ENCODE measurements at places on chromosomes 16 and 17. TPM values are rescaled to one million over a fixed set of nuclear protein-coding genes. Genes with fewer than 3 reads are reported as not detected.

GRCh38 chr17:9098242-9098825 lies 77.0 kb downstream of the NTN1 start:
- no peak for DNase-seq
- H3K4me1 ChIP-seq = no peaks in the 10 kb centered on the region
- H3K4me3 ChIP-seq = no peak overlapping the region
- no peaks in the 10 kb centered on the region for H3K27me3 ChIP-seq
- peaks cover 3% of the 10 kb centered on the region for H3K36me3 ChIP-seq

- no peak overlapping the region for H3K27ac ChIP-seq
- peaks cover 25% of the 10 kb centered on the region for H3K36me3 ChIP-seq
- no peaks in the 10 kb centered on the region for H3K27me3 ChIP-seq
- H3K4me1 ChIP-seq = no peaks in the 10 kb centered on the region
- H3K4me3 ChIP-seq = no peak overlapping the region
Measured at GRCh38 chr16:2686912-2687507, 4.7 kb downstream of the KCTD5 start.

DNA sequence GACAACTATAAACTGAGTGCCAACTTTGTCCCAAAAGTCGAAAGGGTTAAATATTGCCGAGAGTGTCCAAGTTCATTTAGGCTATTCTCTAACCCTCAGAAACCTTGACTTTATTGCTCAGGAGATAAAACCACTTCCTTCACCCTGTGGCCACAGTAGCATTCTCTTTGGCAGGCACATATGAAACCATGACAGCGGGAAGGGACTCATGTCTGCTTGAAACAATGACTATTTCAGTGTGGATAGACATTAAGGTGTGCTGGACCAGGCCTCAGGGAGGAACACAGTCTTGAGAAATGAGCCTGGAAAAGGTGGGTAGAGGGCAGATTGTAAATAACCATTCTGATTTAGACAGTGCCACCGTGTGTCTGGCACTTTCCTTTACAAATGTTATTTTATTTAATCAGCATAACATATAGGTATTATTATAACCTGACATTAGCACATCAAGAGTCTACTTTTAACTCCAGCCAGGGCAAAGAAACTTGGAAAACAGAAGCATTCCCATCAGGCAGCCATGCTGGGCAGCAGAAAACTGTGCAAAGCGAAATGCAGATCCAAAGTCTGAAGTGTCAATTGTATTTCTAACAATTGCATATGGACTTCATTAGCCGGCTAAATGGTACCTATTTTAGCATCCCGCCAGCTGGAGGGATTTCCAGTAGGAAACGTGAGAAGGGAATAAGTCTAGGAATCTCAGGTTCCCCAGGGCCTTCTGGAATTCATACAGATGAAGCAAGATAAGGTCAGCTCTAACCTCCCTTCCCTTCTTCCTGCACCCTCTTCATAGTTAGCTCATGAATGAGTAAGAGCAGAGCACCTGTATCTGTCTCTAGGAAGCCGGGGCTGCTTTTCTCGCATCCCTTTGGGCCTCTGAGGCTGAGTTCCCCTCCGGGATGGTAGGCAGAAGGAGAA lies 212.8 kb upstream of the ELAC2 start:
- no peak for DNase-seq
- H3K27ac ChIP-seq = no peak overlapping the region
- H3K4me3 ChIP-seq = no peak overlapping the region
- no peaks in the 10 kb centered on the region for H3K36me3 ChIP-seq
- H3K4me1 ChIP-seq = peaks cover 7% of the 10 kb centered on the region

- H3K36me3 ChIP-seq = no peaks in the 10 kb centered on the region
- no peak overlapping the region for H3K27ac ChIP-seq
- no peaks in the 10 kb centered on the region for H3K4me1 ChIP-seq
Measured at GRCh38 chr17:77579682-77580081, 378.8 kb upstream of the TNRC6C start.

- peak overlapping the region; percentile 52 for H3K4me3 ChIP-seq
- H3K27me3 ChIP-seq = no peaks in the 10 kb centered on the region
- DNase-seq = peak; percentile 91
- peaks cover 45% of the 10 kb centered on the region for H3K4me1 ChIP-seq
Measured at GRCh38 chr17:43171586-43172487, 823 bp downstream of the NBR1 start.

GRCh38 chr17:39674702-39675389 lies 6.6 kb downstream of the PNMT start:
- no peak for DNase-seq
- peaks cover 13% of the 10 kb centered on the region for H3K27me3 ChIP-seq
- H3K4me1 ChIP-seq = no peaks in the 10 kb centered on the region

CA7 gene
- total RNA-seq = not detected

Data from SJSA1 (cell line).